ENCODE measurements at places on chromosomes 7 and 10.

GRCh38 chr7:47453093-47454061, 128.5 kb downstream of the TNS3 start:
- DNase-seq: no peak

DNA sequence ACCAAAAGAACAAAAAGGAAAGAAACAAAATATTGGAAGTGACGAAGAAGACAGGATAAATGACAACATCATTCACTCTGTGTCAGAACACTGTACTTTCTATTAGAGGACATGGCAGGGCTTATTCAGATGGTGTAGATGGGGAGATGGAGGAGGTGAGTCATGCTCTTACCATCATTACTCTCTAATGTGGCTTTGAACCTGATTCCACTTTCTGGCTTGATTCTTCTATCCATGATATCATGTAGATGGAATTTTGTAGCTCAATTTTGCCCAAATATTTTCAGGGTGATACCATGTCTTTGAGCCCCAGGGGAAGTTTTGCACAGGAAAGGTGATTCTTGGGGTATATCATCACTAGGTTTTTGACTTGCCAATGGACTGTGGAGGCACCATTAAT, 91.7 kb downstream of the CFAP58 start:
- no peak for DNase-seq

DNA sequence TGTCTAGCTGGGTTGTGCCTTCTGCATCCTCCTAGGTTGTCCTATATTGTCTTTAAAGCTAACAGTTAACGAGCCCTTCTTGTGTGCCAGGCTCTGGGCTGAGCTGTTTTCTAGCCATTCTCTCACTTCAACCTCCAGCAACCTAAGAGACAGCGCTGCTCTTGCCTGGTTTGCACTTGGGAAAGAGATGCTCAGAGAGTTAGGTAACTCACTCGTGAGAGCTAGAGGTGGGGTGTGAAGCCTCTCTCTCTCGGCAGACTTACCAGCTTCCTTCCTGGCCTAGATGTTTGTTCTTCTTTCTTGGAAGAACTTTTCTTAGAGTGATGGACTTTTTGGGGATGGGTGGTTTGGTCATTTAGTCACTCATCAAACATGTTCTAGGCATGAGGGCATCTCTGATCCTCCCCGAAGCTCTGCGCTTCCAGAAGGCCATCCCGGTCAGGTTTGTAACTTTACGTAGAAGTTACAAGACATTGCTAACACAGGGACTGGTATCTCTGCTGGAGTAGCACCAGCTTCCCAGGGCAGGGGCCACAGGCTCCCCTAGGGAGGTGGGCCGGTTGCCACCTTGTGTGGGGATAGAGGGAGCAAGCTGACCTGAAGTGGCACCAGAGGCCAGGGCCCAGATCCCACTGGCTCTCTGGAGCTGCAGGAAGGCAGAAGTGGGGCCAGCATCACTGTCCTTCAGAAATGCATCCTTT, 14.3 kb downstream of the TSPAN15 start:
- DNase-seq: no peak

GRCh38 chr10:30943451-30943850, 88.2 kb downstream of the ZNF438 start:
- no peak for DNase-seq

DNA sequence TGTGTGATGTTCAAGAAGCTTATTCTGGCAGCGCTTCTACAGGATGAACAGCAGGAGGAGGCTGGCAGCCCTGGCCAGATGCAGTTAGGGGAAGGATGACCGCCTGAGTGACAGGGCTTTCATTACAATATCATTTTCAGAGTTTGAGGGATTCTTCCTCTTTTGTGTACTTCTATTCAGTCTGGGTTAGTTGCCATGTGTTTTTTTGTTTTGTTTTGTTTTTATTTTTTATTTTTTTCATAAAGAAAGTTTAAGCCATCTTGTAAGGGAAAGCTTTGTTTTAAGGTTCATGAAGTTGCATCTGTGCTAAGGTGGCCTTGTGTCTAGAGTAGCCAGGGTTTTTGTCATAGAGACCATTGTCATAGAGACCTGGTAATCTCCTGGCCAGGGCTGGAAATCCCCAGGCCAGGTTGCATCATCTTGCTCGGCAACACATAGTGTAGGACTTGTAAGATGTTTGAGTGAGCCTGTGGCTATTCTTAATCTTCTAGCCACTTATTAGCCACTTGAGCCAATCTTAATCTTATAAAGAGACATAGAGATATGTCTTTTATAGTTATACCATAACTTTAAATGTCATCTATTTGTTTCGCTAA, 230.5 kb upstream of the TMEM229A start:
- DNase-seq: no peak

Data from ecto neural progenitor cell (in vitro differentiated cells).